ENCODE measurements at places on chromosomes 1 and 21. TPM values are rescaled to one million over a fixed set of nuclear protein-coding genes. Genes with fewer than 3 reads are reported as not detected.

- no peak for DNase-seq
These were observed 77.4 kb downstream of the NDUFS5 start for GRCh38 chr1:39103328-39104157.

DNA sequence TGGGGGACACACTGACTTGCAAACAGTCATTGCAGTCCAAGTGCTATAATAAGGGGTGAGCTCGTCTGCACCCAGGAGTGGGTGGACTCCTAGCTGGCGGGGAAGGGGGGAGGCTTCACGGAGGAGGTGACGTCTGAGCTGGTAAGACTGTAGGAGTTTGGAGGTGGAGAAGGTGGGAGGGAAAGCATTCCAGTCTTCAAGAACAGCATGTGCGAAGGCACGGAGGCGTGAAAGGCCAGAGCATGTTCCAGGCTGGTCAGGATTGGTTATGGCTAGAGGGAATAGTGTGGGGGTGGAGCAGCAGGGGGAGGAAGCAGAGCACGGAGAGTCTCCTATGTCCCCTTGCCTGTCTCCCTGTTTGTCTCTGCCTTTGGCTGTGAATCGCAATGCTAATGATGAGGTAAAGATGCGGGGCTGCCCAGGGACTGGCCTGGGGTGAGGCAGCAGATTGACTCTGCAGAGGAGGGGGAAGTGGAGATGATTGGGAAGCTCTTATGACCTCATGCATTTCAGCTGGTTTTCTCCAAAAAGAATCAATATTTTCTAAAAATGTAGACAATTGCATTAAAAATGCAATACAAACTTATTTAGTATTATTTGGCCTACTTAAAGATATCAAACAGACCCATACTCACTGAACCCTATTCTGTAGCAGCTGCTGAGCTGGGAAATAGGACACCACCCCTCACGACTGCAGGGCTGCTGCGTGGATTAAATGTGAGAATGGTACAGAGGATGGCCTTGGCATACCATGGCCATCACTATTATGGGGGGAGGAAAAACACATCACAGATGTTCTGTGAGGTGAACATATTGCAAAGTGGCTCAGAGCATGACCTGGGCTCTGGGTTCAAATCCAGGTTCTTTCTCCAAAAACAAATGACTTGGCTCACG, 2.6 kb upstream of the ZNF436 start:
- no peak for DNase-seq

Gene KIF21B
- total RNA-seq: 0.93 TPM

Gene AMPD1
- not detected for total RNA-seq

Gene DYNLT5
- total RNA-seq: 0.28 TPM

Data from left lobe of liver (tissue), 2 donors.